ENCODE measurements at places on chromosomes 1 and 21.

DNA sequence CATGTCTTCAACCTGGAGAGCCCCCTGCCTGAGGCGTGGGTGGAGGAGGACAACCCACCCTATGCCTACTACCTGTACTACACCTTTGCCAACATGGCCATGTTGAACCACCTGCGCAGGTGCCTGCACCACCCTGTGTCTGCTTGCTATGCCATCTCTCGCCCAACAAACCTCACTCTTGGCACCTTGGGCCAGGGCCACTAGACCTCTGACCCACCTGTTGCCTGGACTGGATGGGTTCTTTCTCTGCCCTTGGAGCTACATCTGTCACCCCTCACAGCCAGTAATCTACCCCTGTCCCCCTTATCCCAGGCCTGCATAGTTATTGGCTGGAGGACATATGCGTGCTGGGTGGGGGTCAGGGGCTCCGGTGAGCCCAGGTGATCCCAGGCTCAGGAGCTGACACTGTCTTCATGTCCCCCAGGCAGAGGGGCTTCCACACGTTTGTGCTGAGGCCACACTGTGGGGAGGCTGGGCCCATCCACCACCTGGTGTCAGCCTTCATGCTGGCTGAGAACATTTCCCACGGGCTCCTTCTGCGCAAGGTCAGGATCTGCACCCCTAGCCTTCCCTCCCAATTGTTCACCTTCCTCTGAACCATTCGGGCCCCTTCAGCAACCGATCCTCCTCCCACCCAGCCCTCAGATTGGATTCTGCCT, 9.9 kb downstream of the AMPD2 start:
- no peak for DNase-seq

DNA sequence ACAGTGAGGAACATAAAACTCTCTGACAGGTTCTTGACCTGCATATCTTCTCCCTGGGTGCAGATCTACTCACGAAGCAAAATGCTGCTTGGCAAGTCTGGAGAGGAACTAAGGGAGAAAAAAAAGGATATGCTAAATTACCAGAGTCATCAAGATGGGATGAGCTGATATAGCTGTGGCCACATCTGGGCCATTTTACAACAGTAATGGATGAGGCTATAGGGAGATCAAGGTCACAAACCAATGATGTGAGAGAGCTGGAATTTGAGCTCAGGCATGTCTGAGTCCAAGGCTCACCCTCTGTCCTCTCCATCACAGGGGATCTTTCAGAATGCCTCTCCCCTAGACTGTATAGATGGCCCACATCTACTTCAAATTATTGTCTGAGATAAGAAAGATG, 26.2 kb downstream of the ZMYND12 start:
- no peak for DNase-seq

- no peak for DNase-seq
Measured at GRCh38 chr1:27102707-27103468, 52.0 kb downstream of the SLC9A1 start.

DNA sequence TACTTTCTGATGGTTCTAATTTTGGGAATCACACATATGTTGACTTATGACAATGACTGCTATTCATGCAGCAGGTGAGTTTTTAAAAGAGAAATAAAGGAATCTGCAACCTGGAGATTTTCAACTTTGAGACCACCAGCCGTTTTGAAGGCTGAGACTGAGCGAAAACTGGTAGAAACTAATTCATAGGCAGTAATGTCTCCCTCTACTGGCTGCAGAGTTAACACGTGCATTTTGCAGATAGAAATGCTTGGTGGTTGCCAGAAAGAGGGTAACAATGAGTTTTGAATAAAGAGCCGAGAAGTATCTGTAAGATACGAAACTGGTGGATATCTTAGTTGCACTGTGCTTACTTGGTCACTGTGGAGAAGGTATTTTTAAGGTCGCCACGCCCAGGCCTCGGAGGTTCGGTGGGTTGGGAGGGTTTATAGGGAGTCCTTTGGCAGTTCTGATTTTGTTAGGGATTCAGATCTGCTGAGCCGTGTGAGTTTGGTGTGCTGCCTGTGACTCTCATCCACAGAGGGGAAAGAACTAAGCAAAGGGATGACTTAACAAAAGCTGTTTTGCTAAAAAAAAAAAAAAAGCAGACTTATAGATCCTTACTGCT, 83.0 kb downstream of the RYR2 start:
- no peak for DNase-seq

DNA sequence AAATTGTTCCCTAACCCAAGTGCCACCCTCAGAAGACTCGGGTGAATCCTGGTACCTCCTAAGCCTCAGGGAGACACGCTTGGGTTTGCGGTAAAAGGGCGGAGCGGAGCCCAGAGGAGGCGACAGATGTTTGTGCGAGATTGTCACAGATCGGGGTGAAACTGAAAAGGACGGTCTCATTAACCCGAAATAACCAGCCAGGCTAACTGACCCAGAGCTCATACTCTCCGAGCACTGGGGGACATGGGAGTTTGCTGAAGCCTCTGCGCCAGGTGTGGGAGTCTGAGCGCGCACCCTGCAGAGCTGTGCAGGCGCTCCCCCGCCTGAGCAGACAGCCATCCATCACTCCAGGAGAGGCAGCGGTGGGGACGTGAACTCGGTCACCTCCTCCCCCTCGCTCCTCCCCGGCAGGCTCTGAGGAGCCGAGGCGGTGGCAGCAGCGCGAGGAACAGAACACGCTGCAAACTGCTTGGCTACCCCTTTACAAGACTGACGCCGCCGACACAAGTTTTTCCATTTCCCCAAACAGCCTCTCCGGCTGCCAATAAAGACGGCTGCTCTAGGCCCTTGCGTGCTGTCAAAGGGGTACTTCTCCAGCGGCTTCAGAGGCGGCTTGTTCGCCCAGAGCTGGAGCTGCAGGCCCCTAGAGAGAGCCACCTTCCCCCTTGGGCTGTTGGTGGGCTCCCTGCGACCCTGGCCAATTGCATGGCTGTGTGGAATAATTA, 43.5 kb downstream of the RRAGC start:
- DNase-seq, result no peak

DNA sequence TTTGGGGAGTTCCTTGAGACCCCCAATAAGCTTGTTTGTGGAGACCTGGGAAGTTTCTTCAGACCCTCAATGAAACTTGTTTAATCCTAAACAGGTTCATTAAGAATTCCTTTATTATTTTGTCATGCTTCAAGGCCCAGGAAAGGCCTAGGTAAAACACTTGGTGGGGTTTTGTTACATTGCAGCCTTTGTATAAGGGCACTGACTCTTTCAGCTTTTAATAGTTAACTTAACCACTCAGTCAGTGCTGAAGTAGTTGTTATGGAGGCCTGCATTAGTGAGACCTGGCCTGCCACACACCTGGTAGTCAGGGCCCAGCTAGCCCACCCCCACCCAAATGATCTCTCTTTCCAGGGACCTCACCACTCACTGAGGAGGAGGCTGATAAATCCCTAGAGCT, 103.7 kb downstream of the FCRL5 start:
- DNase-seq, result no peak

DNA sequence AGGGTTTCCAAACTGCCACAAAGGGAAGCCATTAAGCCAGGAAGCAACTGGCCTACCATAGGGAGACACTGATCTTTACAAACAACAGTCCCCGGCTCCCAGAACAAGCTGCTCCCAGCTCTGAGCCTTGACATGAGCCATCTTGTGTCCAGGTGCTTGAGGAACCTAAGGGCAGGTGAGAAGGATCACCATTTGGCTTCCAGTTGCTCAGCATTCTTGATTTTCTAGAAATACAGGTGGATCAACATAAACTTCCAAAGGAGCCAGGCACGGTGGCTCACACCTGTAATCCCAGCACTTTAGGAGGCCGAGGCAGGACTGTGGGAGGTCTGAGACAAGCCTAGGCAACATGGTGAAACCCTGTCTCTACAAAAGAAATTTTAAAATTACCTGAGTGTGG, 21.6 kb downstream of the ZBTB17 start:
- DNase-seq, result no peak

GRCh38 chr1:22754106-22754768, 43.6 kb downstream of the EPHB2 start:
- DNase-seq, result no peak

DNA sequence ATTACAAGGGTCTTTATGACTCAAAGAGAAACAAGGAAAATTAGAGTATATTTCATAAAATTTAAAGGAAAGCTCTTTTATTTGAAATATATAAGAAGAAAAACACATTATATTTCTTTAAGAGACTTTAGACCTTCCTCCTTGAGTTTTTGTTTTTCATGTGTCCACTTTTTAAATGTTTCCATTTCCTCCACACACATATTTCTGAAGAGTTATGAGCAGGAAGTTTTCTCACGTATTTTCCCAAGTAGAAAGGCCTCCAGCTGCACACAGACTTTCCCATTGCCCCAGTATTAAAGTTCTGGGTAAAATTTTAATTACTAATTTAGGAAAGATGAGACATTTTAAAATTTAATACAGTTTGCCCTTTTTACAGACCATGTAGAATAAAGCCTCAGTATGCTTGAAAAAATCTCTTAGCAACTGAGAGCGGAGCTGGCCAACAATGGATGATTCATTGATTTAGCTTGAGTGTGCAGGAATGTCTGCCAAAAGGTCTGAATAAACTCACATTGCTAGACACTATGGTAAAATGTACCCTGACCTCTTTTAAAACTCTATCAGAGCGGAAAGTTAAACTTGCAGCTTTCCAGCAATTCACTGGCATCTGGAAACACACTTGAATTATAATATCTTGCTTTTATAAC, 57.9 kb downstream of the DDAH1 start:
- DNase-seq, result peak; percentile 94

DNA sequence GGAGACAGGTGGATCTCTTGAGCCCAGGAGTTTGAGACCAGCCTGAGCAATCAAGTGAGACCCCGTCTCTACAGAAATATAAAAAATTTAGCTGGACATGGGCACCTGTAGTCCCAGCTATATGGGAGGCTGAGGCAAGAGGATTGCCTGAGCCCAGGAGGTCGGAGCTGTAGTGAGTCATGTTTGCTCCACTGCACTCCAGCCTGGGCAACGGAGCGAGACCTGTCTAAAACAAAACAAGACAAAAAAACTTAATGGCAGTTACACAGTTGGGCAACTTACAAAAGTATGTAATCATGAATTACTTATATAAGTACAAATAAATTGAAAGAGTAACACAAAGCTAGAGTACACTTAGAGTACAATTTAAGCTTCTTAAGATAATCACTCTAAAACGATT, 25.2 kb downstream of the RC3H1 start:
- DNase-seq, result no peak

- no peak for DNase-seq
Measured at GRCh38 chr1:248822148-248823032, 3.3 kb downstream of the SH3BP5L start.

GRCh38 chr1:193516755-193517388, 330.5 kb upstream of the B3GALT2 start:
- DNase-seq, result no peak

DNA sequence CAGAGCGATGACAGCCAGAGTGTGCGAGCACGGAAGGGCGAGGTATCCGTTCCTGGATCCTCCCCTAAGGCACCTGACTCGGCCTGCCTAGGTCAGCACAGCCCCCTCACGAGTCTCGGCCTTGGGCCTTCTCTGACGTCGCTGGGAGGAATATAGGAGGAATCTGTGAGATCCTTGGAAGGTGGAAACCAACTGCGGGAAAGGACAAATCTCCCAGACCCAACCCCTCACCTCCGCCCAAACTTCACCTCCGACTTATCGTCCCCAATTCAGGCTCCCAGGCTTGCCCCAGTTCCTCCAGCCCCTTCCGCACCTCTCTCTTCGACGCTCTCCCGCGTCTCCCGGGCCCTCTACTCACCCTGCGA, 494 bp downstream of the APH1A start:
- no peak for DNase-seq

- DNase-seq, result peak; percentile 30
Measured at GRCh38 chr1:66981679-66982078, 56.9 kb downstream of the MIER1 start.
